ENCODE measurements at places on chromosomes 7 and 10.
A peak's percentile ranks its signal among the peaks of the same experiment; 100 is the strongest.

DNA sequence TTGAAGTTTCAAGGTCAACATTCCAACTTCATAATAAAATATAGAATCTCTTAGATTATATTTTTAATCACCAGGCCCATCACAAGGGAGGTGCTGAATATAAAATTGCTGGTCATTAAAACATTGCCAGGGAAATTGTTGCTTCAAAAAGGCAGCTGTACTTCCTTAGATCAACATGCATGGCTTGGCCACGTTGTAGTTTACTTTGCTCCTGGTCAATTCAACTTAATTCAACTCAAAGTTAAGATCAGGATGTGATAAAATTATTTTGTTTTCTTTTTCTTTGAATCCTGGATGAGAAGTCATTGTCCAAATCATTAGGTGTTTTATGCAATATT is 317.4 kb downstream of the PAXIP1 start:
- no peak for DNase-seq

DNA sequence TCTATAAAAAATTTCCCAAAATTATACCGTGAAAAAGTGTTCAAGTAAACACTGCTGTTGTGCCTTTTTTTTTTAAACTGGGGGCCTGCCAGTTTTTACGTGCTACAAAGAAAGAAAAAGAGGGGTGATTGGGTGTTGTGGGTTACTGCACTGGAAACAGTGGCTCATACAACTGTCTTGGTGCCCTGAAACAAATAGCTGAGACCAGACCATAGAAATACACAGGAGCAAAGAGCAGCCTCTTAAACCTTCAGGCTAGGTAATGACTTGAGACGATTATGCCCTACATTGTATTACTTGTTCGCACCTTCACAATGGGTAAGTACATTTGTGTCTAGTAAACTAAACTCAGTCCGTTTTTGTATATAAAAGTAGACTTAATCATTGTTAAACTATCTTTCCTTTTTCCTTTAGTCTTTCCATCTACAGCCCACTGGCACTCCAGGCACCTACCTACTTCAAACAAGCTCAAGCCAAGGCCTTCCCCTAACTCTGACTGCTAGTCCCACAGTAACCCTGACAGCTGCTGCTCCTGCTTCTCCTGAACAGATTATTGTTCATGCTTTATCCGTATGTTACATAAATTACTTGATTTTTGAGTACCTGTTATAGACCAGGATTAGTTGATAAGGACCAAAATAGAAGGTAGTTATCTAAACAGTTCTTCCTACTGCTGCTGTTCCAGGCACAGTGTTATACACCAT is 26.6 kb downstream of the TMEM243 start:
- no peak for DNase-seq

GRCh38 chr7:75884476-75884875 is 5.6 kb downstream of the RHBDD2 start:
- no peak for DNase-seq

DNA sequence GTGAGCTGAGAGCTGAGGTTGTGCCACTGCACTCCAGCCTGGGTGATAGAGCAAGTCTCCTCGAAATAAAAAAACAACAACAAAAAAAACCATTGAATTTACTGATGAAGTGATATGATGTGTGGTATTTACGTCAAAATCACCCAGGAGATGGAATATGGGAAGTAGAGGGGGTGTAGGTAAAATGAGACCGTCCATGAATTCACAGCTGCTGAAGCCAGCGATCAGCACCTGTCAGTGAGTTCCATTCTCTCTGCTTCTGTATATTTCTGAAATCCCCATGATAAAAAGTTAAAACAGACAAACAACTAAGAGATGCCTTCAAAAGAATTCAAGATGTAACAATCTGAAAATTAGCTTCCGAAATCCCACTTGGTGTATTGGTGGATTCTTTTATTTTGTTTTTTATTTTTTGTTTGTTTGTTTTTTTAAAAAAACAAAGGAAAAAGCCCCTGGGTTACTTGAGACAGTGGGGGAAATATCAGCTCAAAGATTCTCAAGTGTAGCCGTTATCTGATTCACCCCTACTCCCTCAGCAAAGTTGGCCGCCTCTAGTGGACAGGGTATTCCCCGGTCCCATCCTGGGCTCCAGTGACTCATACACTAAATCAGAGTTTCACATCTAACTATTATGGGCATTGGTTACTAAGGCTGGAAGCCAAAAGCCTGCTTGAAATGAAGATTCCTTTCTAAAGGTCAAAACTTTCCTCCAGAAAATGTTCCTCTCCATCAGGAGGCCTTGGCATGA is 76.4 kb downstream of the MAP3K8 start:
- peak; percentile 64 for DNase-seq

GRCh38 chr7:539731-540411 is 20.2 kb upstream of the PDGFA start:
- no peak for DNase-seq

Data from stimulated activated naive B cell treated with anti-CD40 and anti-IgM and Interleukin-4, amounts not matched to agents 10 μg/mL and 1 μg/mL and 100 μg/mL, for 72 hours (primary cell).